DMS79 (cell line): ENCODE measurements at places on chromosomes 5 and 9.

- DNase-seq: no peak
Measured at GRCh38 chr5:178273665-178274541, 41.3 kb upstream of the PHYKPL start.

DNA sequence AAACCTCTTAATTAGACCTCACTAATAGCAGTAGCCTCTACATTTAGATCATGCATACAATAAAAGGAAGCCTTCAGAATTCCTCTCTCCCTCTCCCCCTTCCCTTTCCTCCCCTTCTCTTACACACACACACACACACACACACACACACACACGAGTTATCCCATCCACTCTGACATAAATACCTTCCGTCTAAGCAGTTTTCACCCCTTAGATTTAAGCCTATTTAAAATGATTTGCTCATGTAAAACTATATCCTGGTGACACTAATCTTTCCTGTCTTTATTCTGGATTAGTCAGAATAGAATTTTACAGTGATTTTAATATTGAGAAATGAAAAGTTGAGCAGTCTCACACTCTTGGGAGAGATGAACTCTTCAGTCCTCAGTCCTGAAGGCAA is 35.0 kb downstream of the PRELID2 start:
- no peak for DNase-seq

- DNase-seq: peak; percentile 86
Measured at GRCh38 chr5:172637110-172637580, 3.9 kb upstream of the NEURL1B start.

GRCh38 chr9:100449420-100449819 is 22.5 kb downstream of the MSANTD3 start:
- no peak for DNase-seq

GRCh38 chr5:57175551-57176309 is 1.9 kb downstream of the GPBP1 start:
- no peak for DNase-seq

DNA sequence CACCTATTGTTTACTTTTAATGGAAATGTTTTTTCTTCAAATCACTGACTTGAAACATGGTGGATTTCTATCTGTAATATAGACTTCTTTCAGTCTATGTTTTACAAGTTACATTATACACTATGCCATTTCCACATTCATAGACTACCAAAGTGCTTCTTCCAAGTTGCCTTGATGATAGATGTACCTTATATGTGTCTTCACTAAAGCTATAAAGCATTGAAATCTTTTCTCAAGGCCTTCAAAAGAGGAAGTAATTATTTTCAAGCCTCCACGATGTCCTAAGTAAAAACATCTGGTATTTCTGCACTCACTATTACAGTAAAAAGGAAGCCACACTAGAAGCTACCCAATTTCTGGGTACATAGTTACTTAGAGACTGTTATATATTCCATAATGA is 113.3 kb downstream of the FGF10 start:
- no peak for DNase-seq

- DNase-seq: no peak
Measured at GRCh38 chr5:59893429-59894227, at the start of gene PDE4D. TSS of gene PDE4D (minus strand) at chr5:59893726.

GRCh38 chr5:175796536-175797499 is 74.6 kb upstream of the CPLX2 start:
- peak; percentile 40 for DNase-seq

DNA sequence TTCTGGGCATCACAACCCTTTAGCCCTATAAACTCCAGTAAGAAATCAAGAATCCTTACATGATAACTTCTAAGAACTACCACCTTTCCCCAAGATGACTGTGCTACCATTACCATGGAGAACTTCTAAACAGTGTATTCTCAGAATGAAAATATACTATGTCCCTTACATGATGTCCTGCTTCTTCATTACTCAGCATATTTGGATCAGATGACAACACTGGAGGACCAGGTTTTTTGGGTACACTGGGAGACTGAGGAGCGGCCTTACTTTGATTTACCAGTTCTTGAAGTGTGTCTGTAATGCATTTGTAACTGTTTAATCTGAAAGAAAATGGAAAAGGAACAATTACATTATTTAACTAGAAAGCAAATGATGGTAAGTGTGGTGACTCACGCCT is 55.7 kb upstream of the CPLANE1 start:
- DNase-seq: no peak

GRCh38 chr5:20114526-20114925 is 126.5 kb upstream of the CDH18 start:
- DNase-seq: no peak

DNA sequence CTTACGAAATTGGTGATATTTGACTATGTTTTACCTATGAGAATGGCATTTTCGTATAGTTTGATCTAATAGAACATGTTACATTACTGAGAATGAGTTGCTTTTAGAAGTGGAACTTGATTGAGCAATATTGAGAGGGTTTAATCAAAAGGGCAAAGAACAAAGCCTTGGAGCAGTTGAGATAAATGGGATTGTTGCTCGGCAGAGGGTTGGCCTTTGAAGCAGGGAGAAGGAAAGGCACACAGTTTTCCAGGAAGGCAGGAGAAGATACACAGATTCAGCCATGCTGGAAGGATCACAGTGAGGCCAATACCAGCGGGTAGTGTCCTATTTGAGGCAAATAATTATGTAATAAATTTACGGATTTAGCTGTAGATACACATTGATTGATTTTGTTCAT is 19.5 kb downstream of the MAN2A1 start:
- DNase-seq: no peak

GRCh38 chr5:95080441-95080840 is 204.5 kb downstream of the MCTP1 start:
- no peak for DNase-seq

GRCh38 chr5:83401122-83401731 is 70.3 kb upstream of the VCAN start:
- DNase-seq: no peak

- DNase-seq: no peak
Measured at GRCh38 chr5:41736641-41737040, 133.6 kb downstream of the OXCT1 start.

- peak; percentile 0 for DNase-seq
Measured at GRCh38 chr5:160959804-160960203, 107.8 kb upstream of the ATP10B start.

DNA sequence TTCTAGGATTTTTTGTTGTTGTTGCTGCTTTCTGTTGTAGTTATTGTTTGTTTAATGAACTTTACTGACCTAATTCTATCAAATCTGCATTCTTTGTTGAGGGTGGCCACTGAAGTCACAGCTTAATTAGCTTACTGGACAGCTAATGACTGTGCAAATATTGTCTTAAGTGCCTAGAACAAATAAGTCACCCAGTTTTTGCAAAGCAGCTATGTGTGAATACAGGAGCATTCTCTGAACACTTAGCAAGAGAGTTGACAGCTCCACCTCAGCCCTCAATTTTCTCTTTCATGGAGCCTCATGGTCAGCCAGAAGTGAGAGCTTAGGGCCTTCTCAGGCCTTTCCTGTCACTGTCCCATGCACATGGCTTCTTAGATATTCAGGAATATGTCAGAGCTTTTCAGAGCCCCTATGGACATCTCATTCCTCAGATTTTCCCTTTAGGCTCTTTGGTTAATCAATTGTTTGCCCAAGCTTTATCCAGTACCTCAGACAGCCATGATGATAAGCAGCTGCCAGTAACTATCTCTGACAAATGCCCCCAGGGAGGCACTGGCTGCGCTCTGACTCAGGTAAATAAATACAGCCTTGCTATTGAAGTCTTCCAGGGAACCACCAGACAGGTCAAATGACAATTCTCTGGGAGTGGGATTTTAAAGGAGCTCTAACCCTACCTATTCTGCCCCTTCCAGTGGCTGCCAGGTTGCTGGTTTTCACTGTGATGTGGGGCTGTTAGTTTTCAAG is 241.4 kb upstream of the IL12B start:
- no peak for DNase-seq

DNA sequence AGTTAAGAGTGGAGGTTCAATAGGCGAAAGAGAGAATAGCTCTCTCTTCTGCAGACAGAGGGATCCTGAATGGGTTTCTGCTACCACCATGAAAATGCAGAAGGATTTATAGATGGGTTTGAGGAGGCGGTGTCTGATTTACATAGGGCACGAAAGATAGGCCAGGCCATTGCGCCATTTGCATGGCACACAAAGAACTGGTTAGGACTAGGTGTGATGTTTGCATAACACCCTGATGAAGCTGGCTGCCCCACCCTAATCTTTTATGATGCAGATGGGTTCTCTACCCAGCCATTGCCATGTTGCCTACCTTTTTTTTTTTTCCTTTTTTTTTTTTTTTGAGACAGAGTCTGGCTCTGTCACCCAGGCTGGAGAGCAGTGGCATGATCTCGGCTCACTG is 51.4 kb upstream of the PDZD2 start:
- DNase-seq: no peak

- peak; percentile 13 for DNase-seq
Measured at GRCh38 chr9:131546336-131547084, 1.2 kb downstream of the PRRT1B start.

DNA sequence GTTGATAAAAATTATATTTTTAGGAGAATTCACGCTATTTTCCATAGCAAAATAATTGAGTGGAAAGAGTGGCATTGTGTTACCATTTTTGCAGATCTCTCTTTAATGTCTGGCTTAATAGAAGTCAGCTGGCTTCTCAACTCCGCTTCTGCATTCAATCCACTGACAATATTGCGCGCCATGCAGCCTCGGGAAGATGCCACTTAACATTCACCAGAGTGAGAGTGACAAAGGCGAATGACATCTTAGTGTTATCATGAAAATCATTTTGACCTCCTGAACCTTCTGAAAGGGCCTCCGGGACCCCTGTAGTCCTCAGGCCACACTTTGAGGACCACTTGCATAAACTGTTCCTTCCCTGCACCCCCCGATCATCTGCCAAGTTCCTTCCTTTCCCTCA is 80.1 kb upstream of the ORM1 start:
- no peak for DNase-seq

- DNase-seq: no peak
Measured at GRCh38 chr5:127950707-127951391, 132.7 kb upstream of the SLC12A2 start.

DNA sequence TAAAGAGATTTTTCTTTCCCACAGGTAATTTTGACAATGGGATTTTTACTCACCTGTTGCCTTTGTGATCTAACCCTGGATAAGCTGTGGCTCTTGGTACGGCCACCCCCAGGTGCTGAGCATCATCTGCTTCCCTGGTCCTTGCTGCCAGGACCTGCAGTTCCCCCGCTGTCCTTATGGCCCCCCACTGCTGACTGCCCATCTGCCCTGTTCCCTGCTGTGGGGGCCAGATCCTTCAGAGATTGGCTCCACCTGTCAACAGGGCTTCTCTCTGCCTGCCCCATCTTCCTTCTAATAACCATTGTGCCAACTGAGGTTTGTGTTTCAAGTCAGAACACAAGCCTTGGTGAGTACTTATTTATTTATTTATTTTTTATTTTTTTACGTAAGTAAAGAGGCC is 183.3 kb downstream of the MAPKAP1 start:
- DNase-seq: no peak

DNA sequence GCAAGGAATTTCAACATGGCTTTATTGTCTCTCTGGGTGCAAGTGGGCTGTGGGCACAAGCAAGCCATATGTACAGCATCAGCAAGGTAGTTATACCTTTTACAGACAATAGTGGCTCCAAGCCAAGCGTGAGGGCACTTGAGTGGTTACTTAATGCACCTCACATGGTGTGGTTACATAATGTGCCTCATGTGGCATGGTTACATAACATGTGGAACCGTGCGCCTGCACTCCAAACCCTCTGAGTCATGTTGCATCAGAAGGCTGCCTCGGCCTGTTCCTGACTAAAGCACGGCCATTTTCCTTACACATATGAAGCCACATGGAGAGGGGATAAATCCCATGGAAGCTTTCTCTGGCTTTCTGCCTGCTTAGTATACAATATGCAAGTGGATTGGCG is 150.9 kb downstream of the OSTF1 start:
- DNase-seq: no peak

DNA sequence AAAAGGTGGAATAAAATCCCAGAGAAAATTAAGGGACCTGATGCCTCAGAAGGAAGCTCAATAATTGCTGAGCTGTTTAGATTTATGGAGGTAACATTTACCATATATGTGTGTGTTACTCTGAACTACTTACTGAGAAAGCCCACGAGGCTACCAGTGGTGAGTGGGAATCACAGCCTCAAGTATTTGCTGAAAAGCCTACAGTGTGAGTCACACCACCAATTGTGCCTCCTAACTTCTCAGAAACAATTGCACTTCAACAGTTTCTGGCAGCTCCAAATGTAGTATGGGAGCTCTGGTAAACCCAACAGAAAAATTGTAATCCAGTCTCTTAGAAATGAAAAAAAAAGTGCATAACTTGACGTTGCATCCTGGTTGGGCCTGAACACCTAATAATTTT is 551.6 kb downstream of the PRDM9 start:
- DNase-seq: no peak
